GM03348 (cell line): ENCODE measurements at places on chromosomes 2 and 18.

GRCh38 chr2:45724335-45724734 lies 72.9 kb downstream of the PRKCE start:
- DNase-seq, result no peak

- DNase-seq, result no peak
Measured at GRCh38 chr2:38709567-38710194, 41.5 kb downstream of the SRSF7 start.

GRCh38 chr2:121201796-121202195 lies 83.2 kb downstream of the TFCP2L1 start:
- DNase-seq, result no peak

- DNase-seq, result peak; percentile 29
Measured at GRCh38 chr18:74013955-74014354, 133.7 kb downstream of the FBXO15 start.

GRCh38 chr2:65053199-65053598 lies 3.0 kb upstream of the CEP68 start:
- no peak for DNase-seq

GRCh38 chr18:36212301-36213171 lies 25.2 kb downstream of the MOCOS start:
- peak; percentile 39 for DNase-seq

- DNase-seq, result no peak
Measured at GRCh38 chr2:183389546-183390080, 265.4 kb downstream of the NUP35 start.

- peak; percentile 63 for DNase-seq
Measured at GRCh38 chr2:46887028-46887885, 28.3 kb downstream of the MCFD2 start.

DNA sequence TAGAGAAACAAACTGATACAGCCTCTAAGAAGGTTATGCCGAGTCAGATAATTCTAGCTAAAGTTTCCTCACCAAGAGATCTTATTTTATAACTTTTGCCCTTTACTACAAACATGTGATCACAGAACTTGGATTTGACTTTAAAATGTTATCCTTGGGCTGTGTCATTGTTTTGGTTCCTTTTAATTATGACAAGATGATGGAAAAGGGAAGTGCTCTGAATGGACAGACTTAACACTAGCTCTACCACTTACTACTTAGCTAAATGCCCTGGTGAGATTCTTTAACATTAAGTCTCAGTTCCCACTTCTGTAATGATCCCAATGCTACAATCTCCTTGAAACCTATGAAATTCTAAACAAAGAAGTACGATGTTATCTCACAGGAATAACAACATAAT lies 69.9 kb downstream of the RTTN start:
- DNase-seq, result no peak

- DNase-seq, result no peak
Measured at GRCh38 chr18:25842665-25843064, 247.7 kb downstream of the SS18 start.

DNA sequence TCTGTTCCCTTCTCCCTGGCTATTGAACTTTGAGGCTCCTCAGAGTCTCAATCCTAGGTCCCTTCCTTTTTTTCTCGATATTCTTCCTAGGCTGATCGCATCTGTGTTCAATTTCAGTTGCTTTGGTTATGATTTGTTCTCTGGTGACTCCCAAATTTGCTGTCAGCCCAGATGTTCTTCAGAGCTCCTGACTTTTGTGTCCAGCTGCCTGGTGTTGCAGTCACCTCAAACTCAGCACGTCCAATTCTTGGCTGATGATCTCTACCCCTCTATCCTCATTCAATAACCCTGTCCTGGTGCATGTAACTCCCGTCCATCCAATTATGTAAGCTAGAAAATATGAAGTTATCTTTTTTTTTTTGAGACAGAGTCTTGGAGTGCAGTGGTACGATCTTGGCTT lies 31.4 kb downstream of the DIS3L2 start:
- DNase-seq, result peak; percentile 10

GRCh38 chr2:129118296-129118695 lies 799.6 kb upstream of the HS6ST1 start:
- no peak for DNase-seq

- no peak for DNase-seq
Measured at GRCh38 chr2:160036736-160037135, 25.7 kb downstream of the PLA2R1 start.

DNA sequence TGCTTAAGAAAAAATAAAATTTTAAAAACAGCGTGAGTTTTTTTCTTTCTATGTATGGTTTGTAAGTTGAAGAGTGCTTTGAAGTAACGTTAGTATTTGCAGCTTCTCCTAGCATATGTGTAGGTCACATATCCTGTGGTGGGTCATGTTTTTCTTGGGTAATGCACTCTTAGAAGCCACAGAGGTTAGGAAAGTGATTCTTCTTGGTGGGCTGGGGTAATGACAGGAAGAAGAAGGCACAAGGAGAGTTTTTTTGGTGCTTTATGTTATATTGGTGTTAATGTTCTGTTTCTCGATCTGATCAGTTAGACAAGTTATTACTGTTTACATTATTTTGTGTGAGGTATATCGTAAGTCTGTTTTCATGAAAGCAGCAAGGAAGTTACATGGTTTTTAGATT lies 109.0 kb downstream of the ICA1L start:
- DNase-seq, result no peak

DNA sequence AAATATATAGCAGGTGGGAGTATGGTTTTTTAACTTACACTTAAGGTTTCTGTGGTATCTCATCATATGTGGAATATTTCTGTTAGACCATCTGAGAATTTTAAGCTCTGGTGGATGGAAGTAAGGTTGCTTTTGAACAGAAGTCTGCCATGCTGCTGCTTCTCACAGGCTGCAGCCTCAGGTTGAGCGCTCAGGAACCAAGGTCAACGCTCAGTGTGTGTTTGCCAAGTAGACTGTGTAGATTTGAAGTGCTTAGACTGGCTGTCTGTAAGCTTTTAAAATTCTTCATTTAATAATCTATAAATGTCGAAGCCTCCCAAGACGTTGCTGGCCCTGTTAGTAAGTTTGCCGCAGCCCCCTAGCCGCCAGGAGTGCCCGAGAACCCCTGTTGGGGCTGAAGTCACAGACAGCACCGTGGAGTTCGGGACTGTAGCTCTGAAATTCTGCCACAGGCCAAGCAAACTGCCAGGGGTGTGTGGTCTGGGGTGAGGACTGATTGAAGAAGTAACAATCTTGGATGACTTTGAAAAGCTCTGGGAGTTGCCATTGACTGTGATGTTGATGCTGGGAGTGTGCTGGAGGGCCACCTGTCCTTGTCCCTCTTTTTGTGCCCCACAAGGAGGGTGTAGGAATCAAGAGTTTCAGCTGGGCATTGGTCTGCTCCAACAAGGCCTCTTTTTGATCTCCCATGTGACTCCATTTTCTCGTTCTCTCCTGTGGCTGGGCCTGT lies 26.9 kb downstream of the INPP4A start:
- no peak for DNase-seq

- DNase-seq, result no peak
Measured at GRCh38 chr2:68018727-68019126, 44.1 kb downstream of the C1D start.

- no peak for DNase-seq
Measured at GRCh38 chr2:34747643-34748042, 1148.5 kb upstream of the FAM98A start.

- no peak for DNase-seq
Measured at GRCh38 chr2:168145426-168146310, 101.7 kb downstream of the STK39 start.

DNA sequence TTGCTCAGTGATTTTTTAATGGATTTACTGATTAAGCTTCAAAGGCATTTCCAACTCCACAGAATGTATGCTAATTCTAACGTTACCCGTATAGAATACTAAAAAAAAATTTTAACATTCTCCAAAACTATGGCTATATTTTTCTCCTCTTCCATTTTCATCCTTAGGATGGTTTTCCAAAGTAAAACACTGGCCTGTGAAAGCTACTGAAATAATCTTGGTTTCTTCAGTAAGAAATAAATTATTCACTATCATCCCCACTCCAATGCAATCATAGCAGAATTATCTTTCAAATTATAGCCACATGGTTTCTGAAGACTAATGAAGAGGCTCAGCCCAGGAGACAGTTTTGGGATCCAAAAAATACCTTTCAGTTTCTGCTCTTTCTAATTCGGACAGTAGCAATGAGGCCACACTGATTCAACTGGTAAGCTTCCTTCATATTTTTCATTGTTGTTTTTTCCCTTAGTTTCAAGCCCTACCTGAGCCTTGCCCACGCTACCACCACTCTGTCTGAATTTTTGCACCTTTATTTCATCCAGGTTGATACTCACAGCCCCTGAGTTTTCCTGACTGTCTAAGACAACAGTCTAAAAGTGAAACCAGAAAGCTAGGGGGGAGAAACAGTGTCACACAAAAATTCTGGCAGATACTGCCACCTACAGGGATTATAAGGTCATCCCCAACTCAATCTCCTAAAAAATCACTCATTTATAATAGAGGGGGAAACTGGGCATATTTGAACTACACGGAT lies 887.9 kb downstream of the NRXN1 start:
- peak; percentile 59 for DNase-seq

DNA sequence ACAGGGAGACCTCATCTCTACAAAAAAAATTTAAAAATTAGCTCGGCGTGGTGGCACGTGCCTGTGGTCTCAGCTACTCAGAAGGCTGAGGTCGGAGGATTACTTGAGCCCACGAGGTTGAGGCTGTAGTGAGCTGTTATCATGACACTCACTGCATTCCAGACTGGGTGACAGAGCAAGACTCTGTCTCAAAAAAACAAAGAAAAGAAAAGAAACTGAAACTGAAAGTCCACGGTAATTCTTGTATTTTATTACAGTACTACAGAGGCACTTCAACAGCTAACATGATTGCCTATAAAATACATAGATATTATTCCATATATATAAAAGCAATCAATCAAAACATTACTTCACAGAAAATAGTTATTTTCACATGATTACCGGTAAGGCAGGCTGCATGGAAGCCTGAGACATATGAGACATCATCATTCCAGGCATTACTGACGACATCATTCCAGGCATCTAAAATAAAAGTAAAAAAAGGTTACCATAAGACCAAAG lies 23.1 kb downstream of the PRPF40A start:
- peak; percentile 26 for DNase-seq

GRCh38 chr2:207352978-207353671 lies 176.6 kb upstream of the CREB1 start:
- DNase-seq, result peak; percentile 34

DNA sequence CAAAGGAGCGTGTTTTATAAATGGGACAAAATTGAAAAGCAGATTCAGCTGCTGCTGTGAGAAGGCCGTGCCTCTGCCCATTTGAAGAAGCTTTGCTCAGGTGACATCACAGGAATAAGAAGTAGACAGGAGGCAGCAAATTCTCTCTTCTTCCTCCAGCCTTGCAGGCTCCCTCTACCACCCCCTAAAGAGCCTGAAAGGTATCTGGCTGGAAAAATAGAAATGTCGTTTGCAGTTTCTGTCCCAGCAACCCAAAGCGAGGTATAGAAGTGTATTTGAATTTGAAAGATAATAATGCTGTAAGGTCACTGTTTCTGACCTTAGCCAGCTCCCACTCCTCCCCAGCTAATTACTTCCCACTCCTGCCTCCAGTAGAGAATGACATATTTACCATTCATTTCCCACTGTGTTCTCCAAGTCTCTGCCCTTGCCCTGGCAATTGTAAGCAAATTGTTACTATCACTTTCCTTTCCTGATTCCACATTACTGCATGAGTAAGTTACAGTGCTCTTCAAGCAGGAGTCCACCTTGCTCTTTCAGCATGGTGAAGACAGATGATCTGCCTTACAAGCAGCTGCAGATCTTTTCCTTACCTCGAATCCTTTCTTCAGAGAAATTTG lies 56.8 kb upstream of the RASGRP3 start:
- no peak for DNase-seq

DNA sequence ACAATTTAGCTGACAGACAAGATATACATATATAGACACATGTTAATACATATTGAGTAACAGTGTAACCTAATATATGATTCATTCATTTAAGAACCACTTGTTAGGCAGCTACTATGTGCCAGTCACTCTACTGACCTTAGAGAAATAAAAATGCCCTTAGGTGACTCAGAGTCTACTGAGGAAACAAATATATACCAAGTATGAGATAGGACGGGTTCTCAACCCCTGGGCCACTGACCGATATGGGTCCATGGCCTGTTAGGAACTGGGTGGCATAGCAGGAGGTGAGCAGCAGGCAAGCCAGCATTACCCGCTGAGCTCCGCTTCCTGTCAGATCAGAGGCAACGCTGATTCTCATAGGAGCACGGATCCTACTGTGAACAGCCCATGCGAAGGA lies 14.8 kb downstream of the STRN start:
- no peak for DNase-seq

- DNase-seq, result no peak
Measured at GRCh38 chr2:55009277-55010060, 40.8 kb downstream of the RTN4 start.

GRCh38 chr2:112481050-112481527 lies 867 bp upstream of the TTL start:
- DNase-seq, result peak; percentile 93

GRCh38 chr2:44801841-44802776 lies 139.4 kb upstream of the SIX3 start:
- DNase-seq, result no peak

GRCh38 chr18:26705757-26706156 lies 157.4 kb upstream of the KCTD1 start:
- no peak for DNase-seq

DNA sequence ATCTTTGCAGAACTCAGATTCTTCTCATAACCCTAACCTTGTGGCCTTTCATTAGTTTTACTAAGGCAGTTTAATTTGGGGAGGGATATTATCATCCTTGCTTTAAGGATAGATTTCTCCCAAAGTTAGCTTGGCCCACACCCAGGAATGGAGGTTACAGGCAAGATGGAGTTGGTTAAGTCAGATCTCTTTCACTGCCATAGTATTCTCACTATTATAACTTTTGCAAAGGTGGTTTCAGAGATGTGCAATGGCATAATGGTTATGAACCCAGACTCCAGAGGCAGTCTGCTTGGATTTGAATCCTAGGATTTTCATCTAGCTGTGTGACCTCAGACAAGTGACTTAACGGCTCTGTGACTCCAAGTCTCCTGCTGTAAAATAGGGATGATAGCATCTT lies 48.7 kb upstream of the NDUFV2 start:
- DNase-seq, result no peak

DNA sequence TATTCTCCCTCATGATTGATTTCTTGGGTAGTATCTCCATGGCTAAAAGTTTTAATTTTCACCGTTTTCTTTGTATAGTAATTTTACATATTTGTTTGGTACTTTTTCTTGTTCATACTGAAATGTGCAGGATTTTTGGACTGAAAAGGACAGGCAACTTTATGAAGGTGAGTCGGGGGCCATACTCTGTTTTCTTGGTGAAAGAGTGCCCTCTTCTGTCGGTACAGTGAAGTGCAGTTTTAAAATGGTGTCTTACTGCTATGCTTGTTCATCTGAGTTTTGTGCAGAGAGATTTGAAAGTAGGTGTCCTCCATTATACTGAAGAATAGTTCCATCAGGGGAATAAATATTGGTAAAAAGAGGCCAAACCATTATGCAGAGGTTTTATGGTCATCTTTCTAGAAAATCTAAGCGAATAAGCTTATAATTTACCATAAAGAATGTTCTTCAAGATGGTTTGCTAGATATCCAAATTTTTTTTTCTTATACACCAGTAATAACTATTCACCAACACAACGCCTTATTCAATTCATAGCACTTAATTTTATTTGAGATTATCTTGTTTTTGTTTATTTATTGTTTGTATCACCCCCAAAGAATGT lies 8.7 kb upstream of the SERPINB13 start:
- peak; percentile 53 for DNase-seq
